ENCODE measurements at places on chromosomes 5 and 9.

- DNase-seq: no peak
Measured at GRCh38 chr5:143222287-143223231, 180.9 kb downstream of the NR3C1 start.

- no peak for DNase-seq
Measured at GRCh38 chr9:130780415-130780814, 54.6 kb upstream of the ABL1 start.

DNA sequence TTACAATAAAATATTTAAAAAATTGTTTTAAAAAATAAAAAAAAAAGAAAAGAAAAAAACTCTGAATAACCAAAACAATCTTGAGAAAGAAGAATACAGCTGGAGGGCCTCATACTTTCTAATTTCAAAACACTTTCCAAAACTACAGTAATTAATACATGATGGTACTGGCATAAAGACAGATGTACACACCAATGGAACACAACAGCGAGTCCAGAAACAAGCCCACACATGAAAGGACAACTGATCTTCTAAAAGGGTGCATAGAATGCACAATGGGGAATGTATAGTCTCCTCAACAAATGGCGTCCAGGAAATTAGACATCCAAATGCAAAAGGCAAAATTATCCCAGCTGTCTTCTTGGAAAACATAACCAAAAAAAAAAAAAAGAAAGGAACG lies 99.6 kb downstream of the LURAP1L start:
- no peak for DNase-seq

- DNase-seq: no peak
Measured at GRCh38 chr5:125961150-125961549, 462.1 kb upstream of the GRAMD2B start.

DNA sequence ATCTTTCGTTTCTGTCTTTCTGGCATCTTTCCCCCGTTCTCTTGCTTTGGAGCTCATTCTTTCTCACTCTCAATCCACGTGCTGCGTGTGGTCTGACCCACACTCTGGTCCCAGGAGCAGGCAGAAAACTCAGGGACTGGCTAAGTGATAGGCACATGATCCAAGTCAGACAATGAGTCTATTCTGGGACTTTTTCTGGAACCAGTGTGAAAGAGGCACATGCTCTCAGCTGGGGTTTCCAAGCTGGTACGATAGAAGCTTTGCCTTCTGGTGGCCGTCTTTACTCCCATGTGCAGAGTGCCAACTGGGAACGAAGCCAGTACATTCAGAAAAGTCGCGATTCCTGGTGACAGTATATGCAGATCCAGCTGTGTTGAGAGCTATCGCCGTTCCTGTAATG lies 94.4 kb downstream of the PDZD2 start:
- DNase-seq: no peak

DNA sequence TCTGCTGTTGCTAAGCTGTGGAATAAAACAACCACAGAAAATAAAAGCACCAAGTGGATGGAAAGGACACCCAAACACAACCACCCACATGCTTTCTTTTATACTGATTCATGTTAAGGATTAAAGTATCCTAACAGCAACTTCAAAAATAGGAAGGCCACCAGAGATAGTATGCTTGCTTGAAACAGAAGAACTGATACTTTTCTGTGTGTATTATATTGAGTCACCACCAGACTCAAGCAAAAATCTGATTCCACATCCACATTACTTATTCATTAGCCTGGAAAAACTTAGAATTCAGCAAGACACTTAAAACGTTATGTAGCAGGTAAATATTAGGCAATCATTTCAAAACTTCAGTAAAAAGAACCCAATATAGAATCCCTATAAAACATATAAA lies 52.3 kb downstream of the ZDHHC21 start:
- no peak for DNase-seq

GRCh38 chr9:131585375-131585774 lies 40.1 kb downstream of the PRRT1B start:
- no peak for DNase-seq

DNA sequence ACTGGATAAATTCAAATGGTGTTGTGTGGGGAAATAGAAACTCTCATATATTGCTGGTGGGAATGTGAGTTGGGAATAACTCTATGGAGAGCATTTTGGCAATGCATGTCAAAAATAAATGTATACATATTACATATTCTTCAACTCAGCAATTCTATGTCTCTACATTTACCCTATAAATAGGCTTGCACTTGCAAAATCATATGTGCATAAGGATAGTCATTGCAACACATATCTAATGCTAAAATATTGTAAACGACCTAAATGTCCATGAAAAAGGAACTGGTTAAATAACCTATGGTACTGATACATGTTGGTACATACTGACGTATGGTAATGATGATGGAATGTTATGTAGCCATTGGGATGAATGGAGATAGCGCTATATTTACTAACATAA lies 94.5 kb upstream of the CHD1 start:
- no peak for DNase-seq

GRCh38 chr5:17713301-17713700 lies 79.0 kb downstream of the TAF11L14 start:
- DNase-seq: no peak

- no peak for DNase-seq
Measured at GRCh38 chr5:172281346-172281745, 2.2 kb downstream of the UBTD2 start.

GRCh38 chr5:23930985-23931384 lies 423.6 kb downstream of the PRDM9 start:
- no peak for DNase-seq

- DNase-seq: no peak
Measured at GRCh38 chr5:96909003-96909402, 26.9 kb upstream of the LNPEP start.

DNA sequence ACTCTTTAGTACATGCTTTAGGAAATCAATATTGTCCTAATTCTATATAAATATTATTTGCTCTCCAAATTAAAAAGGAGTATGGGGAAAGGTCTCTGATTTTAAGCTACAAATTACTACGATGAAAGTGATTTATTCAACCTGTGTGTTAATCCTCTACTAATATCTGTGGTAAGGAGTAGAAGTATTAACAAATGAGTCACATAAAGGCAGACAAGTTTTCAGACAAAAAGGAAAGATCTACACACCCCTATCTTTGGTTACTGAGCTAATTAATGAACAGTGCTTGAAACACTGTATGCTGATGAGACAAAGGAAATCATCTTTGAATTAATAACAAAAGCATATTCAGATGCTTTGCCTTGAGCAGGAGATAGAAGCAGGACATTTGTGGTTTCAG lies 15.9 kb downstream of the LOX start:
- no peak for DNase-seq

- DNase-seq: peak; percentile 78
Measured at GRCh38 chr9:3181049-3181953, 337.4 kb upstream of the PUM3 start.

DNA sequence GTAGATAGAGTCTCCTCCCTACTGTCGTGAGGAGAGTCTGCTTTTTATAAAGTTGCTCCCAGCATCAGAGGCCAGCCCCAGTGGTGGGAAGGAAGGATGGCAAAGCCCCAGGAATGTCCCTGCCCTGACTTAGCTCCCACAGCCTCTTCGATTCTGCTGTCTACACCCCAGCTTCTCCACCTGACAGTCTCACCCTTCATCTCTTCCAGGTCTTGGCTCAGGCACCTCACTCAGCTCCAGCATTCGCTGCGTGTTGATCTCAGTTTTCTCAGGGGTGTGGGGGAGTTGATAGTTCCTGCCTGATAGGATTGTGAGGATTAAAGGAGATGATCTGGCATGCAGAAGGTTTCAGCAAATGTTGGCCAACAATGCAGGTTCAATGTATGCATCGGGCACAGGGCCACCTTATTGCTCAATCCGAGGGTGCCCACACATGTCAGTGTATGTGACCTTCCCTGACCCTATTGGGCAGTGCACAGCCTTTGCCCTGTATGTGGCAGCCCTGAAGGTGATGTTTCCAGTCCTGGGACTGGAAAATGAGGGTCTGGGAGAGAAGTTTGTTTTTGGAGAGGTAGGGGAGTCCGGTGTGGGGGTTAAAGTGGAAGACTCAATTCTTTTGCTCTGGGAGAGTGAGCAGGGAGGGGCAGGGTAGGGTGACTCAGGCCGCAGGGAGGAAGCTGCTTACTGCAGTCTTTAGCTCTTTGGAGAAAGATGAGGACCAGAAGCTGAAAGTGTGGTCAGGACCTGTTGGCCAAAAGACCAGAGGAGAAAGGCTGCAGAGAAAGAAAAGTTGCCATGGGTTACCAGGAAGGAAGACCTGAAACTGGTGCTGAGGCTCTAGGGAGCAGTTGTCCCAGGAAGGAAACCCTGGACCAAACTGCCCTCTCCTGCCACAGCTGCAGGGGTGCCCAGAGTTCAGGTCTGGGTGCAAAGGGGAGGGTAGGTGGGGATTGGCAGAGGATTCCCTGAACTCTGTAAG lies 153.2 kb downstream of the MACROH2A1 start:
- DNase-seq: no peak

Data from H7 (cell line).